Right lung (tissue), 10 donors: ENCODE measurements at places on chromosomes 1 and 21. TPM values are rescaled to one million over a fixed set of nuclear protein-coding genes. Genes with fewer than 3 reads are reported as not detected.

Gene TTC34
- 0.67 TPM for polyA plus RNA-seq

Gene SDC3
- 44.1 TPM for polyA plus RNA-seq

Gene USH2A
- 0.10 TPM for polyA plus RNA-seq

Gene NOTCH2
- polyA plus RNA-seq: 65.3 TPM

Gene CD2
- 0.38 TPM for polyA plus RNA-seq

Gene FOXO6
- polyA plus RNA-seq: 1.3 TPM

DNA sequence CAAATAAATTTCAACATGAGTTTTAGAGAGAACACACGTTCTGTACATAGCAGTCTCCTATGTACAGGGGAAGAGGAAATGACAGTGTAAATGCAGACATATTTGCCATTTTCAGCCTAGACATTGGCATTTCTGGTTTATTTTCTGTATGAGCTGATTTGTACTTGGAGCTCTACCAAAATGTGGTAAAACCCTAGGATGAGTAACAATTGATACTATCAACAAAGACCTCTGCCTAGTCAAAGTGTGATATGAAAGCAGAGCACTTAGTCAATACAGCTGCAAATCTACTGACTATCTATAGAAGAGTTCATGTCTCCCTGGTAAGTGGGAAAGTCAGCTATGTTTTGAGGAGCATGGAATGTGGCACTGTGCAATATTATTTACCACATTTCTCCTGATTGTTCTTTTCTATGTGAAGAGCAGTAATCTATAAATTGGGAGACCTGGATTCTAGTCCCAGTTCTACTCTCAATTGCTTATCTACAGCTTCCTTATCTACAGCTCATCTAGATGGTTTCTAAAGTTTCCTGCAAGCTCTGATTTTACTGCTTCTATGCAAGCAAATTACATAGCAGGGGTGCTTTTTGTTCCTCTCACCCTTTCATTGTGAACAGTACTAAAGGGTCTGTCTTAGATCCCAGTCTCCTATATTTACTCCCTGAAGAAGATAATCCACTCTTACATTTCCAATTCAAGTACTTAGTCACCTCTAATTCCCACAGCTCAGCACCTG, 334.2 kb downstream of the NTNG1 start:
- no peak for DNase-seq

GRCh38 chr1:83509301-83509781, 489.6 kb downstream of the TTLL7 start:
- DNase-seq: peak; percentile 13

DNA sequence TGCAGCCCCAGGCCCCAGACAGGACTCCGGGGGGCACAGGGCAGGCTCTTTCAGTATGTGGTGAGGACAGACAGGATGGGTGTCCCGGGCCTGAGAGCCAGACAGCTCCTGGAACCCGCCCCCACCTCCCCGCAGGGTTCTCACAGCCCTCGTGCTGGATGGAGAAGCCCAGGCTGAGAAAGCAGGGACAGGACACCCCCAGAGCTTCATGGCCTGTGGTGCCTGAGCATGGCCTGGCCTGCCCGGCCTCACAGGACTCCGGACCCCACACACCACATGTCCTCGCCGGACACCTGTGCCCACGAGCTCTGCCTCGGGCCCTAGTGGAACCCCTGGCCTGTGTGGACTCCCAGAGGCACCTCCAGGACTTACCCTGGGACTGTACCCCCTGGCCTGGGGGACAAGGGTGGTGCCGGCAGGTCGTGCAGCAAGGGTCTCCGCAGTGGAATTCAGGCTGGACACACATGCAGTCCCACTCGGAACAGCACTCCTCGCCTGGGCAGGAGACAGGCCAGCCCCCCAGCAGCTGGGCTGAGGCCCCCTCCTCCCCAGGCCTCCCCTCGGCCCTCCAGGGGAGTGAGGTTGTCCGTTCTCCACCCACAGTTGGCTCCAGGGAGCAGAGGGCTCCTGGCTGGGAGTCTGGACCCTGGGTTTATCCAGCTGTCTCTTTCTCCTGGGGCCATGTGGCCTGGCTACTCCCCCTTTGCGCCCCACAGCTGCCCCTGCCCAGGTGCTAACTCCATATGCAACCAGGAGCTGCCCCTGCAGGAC, 1.2 kb downstream of the TNFRSF18 start:
- DNase-seq: no peak

DNA sequence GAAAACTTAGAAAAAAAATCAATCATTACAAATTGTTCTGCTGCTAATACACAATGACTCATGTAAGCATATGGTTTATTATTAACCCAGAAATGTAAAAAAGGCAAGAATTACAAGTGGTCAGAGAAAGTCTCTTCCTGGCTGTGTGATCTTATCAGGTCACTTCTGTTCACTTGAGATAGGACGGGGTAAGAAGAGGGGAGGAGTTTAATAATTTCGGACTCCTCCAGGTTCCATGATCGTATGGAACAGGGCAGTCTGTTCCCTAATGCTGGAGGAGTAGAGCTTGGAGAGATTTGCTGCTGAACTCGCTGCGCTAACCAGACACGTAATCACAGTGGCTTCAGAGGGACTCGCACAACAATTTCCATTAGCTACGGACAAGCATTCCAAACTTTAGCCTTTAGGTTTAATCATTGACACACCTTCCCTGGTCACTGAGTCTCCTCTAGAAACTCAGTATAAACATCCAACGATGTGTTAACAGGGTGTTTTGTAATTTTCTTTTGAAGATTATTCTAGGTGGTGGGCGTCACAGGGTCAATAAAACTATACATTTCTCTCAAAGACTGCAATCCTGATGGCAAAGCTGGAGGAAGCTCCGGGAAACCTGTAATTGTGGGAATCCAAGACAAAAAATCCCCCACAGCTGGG, 1.3 kb downstream of the CRYZ start:
- DNase-seq: peak; percentile 2

GRCh38 chr1:230823426-230823825, 44.9 kb downstream of the C1orf198 start:
- DNase-seq: no peak

DNA sequence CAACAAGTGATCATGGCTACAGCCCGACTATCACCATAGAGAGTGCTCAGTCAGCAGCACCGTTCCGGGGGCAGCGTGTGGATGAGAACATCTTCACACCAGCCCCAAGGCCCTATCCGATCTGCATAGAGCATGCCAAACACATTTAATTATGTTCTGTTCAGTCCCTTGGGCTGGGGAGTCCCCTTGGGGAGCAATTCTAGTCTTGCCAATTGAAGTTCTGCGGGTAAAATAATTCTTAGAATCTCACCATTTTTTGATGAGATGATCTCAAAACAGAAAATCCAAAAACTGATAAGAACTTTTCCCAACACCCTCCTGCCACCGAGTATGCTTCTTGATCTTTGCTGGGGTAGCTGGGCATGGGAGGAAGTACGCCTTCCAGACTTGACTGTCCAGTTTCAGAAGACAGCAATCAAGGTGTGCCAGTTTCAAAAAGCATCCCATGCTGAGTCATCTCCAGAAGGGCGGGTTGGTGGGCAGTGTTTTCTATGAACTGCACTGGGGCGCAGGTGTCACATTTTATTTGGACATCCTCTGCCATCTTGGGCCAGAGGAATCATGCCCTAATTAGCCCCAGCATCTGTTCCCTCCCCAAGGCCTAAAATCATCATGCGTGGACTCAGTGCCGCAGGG, 20.8 kb upstream of the PTPRF start:
- DNase-seq: no peak

DNA sequence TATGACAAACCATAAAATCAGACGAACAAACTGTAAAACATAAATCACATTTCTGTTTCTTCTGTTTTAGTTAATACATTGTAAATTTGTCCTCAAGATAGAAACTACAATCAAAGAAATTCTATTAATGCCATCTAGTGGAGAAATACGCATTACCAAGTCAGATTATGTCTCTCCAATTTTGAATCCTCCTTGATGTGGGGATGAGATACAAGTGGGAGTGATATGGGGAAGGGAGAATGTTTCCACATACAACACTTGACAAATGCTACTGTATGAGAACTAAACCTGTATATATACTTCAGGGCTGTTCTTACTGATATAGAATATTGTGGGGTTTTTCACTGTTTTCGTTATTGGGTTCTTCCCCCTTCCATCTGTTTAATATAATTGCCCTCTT, 2.6 kb downstream of the HFM1 start:
- no peak for DNase-seq

- DNase-seq: no peak
Measured at GRCh38 chr1:183195142-183195574, 9.1 kb downstream of the LAMC2 start.

DNA sequence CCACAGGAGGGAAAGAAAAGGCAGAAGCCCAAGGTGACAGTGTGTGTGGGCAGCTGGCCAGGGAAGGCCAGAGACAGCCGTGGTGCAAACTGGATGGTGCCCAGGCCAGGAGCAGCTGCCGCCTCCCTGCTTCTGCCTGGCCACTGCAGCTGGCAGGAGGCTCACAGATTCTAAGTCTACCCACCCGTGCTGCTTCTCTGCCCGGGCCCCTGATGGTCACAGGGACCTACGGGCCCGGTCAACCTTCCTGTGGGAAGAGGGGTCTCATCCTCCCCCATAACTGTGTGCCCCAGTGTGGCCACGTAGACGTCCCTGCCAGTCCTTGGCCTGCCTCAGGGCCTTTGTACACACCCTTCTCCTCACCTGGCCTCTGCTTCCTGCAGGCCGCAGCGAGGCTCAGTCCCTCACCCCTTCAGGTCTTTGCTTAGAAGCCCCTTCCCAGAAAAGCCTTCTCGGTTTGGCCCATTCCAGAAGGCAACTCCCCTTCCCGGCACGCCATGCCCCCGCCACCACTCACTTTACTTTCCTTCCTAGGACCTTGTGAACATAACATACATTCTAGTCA, 192.6 kb upstream of the AJAP1 start:
- no peak for DNase-seq

DNA sequence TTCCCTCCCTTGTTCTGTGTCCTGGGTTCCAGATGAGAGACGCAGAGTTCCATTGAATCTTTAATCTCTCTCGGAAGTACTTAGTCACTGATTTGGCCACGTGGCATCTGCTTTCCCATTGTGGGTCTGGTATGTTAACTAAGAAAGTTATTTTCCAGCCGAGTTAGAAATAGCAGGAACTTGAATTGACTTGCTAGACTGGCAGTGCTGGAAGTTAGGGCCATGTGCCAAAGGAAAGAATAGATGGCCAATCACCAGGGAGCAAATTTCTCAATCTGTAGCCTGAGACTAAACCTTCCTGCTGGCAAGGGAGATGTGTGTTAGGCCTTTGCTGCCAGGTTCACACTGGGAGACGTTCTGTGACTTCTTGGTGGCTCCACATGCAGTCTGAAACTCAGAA, 24.2 kb upstream of the SLFNL1 start:
- peak; percentile 29 for DNase-seq

DNA sequence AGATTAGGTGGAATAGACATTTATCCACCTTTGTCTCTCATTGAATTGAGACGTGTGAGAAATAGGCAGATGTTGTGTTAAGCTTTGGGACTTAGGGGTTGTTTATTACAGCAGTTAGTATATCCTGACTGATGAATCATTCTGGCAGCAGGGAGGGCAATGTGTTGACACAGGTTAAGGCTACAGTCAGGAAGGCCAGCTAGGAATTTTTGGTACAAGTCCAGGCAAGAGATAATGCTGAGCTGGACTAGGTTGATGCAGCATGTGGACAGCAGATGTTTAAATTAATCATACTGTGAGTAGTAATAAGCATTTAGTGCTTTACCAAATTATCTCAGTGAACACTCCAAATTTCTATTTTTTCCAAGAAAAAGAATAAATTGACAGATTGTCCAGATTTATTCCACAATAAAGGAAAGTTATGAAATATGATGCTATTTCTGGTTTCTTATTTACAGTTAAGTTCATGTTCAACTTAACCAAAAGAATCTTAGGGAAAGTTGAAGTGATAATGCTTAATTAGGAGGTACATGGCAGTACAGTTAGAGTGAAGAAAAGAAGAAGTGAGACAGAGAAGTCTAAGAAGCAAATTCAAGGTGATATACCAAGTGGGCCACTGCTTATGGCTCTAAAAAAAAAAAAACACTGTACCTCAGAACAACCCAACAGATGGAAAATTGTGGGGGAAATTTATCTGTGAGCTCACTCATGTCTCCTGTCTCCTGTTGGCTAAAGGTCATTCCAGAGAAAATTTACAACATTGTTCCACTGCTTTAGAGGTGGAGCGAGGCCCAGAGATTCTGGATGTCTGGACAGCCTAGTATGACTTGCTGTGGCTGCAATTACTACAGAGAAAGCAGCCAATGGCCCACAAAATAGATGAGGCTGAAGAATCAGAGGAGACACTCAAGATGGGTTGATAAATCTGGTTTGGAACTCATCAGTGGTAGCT, 102.7 kb upstream of the C21orf91 start:
- no peak for DNase-seq

GRCh38 chr1:93979718-93980319, 70.6 kb upstream of the GCLM start:
- peak; percentile 52 for DNase-seq

- no peak for DNase-seq
Measured at GRCh38 chr1:155173478-155174323, at the start of gene TRIM46. TRIM46 (plus strand) TSS chr1:155173849; CDS start chr1:155173967, 118 bp downstream.

GRCh38 chr1:104921525-104921924, 1171.8 kb downstream of the AMY1C start:
- no peak for DNase-seq

DNA sequence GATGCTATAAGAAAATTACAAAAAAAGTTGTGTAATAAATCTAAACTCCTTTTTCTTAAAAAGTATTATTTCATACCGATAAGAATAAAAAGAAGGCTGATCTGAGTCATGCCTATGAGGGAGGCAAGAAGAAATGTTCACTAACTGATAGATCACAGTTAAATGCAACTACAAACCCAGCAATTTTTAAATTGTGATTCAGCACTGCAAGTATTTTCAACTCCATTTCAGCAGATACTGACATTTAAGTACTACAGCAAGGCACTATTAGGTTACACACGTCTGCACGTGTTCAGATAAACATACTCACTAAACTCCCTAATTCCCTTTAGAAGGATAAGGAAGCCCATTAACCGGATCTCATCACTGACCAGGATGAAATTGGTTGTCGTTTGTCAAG, 213.3 kb upstream of the ZRANB2 start:
- no peak for DNase-seq

DNA sequence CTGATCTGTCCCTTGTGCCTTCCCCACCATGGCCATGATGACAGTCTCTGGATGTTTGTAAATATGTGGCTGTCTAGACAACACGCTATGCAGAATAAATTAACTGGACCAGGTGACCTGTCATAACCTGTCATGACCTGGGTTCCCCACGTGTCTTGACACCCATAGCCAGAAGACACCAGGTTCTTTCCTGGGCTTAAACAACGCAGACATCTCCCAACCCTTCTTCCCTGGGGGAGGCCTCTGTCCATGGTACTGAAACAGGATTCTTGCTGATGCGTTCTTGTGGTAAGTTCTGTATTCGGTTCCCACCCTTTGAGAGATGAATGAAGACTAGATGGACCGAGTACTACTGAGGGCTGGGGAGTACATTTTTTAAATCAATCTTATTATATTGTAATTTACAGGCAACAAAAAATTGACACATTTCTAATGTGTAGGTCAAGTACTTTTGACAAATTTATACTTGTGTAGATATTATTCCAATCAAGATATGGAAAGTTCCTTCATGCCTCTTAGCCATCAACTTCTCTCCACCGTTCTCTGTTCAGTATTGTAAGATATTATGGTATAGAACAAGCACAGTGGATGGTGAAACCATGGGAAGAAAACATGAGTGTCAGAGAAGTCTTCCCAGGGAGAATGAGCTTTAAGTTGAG, 738.8 kb downstream of the PTPRU start:
- DNase-seq: no peak
